AG08395 (cell line): ENCODE measurements at places on chromosomes 6 and 20.

DNA sequence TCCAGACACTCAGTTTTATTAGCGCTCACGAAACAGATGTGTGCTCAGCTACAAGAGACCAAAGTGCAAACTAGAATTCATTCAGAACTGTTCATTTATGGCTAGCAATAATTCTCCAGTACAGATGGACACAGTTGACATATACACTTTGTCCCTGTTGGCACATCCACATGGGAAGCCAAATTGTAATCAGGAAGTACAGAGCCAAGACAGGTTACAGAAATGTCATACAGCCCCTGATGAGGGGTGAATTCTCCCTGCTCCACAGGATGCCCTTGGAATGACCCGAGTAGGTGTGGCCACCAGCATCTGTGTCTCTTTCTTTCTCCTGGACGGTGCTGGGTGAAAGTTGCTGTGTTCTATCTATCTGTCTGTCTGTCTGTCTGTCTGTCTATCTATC is 7.6 kb downstream of the DHX35 start:
- no peak for DNase-seq

- DNase-seq, result peak; percentile 45
These were observed 9.4 kb downstream of the DCBLD1 start for GRCh38 chr6:117491916-117492315.

- no peak for DNase-seq
These were observed 340.9 kb upstream of the IRAK1BP1 start for GRCh38 chr6:78526432-78526831.

- no peak for DNase-seq
These were observed 19.2 kb downstream of the ASF1A start for GRCh38 chr6:118913161-118913560.

DNA sequence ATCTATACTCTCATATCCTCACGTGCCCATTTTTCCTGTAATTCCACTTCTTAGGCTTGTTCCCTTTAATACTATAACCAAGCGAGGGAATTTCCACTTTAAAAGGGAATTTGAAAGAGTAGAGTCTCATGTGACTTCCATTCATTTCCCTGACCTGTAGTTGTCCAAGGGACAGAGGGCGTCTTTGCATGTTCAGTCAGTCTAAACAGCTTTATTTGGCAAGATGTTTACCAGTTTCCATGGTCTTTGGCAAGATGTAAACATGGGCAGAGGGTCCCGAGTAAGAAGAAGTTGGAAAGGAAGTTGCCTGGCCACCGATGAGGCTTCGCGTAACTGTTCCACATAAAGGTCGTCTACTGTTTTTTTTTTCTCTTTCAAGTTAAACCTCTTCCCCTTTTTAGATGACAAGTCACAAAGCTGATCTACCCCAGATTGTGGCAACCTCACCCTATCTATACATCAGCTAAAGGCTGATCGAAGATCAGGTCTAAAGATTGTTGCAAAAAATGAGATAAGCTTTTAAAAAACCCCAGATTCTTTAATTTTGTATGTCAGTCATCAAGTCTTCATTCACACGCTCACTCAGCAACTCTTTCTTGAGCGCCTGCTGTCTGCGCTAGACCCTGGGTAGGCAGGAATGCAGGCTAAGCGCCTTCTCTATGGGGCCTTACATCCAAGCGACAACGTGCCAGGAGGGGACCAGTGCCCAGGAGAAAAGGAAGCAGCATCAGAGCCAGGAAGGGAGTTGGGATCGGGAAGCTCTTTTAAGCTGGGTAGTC is 31.7 kb upstream of the CCR6 start:
- DNase-seq, result no peak

DNA sequence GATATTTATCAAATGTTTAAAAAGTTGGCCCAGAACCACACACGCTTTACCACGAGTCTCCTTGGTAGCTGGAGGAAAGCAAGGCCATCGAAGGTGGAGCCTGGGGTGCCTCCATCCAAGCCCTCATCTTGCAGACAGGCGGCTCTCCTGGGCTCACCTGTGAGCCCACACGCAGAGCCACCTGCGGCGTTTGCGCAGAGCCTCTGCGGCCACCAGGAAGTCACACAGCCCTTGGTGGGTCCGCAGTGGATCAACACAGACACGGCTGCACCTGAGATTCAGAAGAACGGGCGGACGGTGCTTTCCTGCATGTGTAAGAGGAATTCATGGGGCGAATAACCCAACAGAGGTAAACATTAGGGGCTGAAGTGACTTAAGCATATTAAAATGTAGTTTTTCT is 24.5 kb upstream of the SMOC2 start:
- no peak for DNase-seq
